Activated CD4-positive, alpha-beta T cell treated with anti-CD3 and anti-CD28 coated beads, Interleukin-2, amount 50 U/mL, for 24 hours (primary cell): ENCODE measurements at places on chromosomes 12 and 14.
A peak's percentile ranks its signal among the peaks of the same experiment; 100 is the strongest.

DNA sequence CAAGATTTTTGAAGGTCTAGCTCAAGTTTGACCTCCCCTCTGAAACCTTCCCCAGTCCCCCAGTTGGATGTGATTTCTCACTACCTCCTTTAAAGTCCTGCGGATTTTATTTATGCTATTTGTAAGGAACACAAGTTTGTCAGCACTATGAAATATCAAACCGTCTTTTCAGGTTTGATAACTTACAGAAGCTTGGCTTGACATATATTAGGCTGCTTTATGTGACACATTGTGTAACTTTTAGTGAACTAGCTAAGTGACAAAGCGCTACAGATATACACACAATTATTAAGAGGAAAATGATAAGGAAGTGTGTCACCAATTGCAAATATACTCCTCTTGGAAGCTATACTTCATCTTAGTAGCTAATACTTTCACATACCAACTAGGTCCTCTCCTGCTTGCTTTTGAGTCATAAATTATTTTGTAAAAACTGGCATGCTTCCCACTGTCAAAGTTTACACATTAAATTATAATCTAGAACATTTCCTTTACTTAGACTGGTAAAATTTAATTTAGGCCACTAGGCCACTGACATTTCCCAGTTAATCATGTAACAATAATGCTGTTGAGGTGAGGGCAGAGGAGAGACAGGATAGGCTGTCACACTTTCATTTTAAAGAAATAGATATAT is 149.5 kb downstream of the TMTC3 start:
- DNase-seq = no peak

GRCh38 chr12:75814851-75815754 is 216.5 kb downstream of the PHLDA1 start:
- DNase-seq = peak; percentile 36

DNA sequence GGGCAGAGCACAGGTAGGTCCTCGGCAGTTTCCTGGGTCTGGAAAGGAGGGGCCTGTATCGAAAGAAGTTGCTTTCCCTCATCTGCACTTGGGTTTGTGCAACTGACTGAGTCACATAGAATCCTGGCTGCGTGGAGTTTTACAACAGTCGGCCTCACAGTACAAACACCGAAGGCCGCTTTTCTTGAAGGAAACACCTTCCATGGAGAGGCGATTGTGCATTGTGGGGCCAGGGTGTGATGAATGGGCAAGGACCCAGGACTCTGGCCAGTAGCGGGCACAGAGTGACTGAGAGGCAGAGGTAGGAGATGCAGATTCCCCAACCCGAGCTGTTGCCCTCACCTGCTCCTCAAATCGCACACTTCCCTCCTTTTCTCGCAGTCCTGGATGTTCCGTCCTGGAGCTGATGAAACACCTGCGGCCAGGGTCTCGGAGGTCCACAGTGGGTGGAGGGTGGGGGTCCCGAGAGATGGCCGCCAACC is 7.7 kb downstream of the CCND2 start:
- no peak for DNase-seq

DNA sequence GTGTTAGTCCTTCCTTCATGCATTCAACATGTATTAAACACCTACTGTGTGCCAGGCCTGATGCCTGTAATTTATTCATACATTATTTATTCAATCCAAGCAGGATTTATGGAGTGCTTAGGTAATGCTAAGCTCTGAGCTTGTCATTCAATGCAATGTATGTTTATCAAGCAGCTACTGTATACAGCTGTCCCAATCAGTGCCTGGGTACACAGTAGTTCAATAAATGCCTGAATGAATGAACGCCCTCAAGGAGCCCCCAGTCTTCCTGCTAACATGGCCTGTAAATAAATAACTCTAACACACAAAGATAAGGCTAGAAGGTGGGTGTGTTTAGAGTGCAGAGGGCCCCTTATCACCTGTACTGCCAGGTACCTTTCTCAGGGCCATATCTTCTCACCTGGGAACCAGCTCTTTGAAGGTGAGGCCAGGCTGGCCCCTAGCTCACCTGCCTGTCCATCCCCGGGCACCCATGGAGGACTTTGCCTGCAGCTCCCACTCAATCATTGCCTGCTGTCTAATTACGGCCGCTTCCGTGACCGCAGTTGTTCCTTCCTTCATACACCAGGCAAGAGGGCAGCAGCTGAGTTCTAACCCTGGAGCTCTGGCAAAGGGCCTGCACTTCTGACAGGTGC is 20.0 kb upstream of the KDM2B start:
- no peak for DNase-seq

- DNase-seq = no peak
Observed at GRCh38 chr12:79322905-79323304, 367.9 kb downstream of the PAWR start.

DNA sequence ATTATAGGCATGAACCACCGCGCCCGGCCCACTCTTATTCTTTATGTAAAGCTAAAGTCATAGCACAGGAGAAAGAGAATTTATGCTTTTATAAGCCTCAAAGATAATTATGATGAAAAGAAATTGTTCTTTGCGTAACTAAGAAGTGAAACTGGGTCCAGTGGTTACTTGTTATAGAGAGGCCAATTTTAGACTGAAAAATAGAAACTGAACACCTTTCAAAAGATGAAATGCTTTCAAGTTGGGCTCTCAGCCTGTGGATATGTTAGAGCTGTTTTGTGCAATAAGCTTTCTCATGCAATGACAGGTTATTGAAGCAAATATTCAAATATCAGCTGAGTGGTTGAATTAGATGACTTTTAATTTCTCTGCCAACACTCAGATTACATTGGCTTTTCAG is 7.9 kb downstream of the TMEM253 start:
- DNase-seq = no peak

DNA sequence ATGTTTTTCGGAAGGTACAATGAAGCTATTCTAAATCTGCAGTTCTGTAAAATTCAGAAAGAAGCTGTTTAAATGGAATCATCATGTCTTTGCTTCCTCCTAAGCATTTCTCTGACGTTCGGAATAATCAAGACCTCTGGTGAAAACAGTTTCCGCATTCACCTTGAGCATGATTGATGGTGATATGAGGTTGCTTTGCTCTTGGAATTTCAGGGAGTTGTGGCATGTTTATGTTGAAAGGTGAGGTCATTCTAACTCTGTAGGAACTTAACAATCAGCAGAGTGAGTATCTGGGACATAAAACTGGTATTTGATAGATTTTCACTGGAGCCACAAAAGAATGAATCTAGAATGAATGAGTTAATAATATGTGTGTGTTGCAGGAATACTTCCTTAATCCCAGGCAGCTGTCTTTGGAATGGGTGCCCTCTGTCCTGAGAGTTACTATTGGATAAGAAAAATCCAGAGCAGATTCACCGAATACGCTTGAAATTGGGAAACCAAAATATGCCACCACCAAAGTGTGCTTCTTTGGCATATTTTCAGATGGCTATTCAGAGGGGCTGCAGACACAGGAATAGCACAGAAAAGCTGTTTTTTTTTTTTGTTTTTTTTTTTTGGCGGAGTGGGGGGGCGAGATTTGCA is 599.1 kb downstream of the CCER1 start:
- no peak for DNase-seq

DNA sequence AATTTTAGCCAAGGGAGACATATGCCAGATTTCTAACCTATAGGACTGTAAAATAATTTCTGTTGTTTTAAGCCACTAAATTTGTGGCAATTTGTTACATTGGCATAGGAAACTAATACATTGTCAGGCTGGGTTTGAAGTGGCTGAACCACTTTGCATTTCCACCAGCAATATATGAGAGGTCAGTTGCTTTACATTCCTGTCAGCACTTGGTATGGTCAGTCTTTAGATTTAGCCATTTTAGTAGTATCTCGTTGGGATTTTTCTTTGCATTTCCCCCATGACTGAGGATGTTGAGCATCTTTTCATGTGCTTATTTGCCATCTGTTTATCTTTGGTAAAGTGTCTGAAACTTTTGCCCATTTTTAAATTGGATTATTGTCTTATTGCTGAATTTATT is 3.9 kb downstream of the PALS1 start:
- no peak for DNase-seq

DNA sequence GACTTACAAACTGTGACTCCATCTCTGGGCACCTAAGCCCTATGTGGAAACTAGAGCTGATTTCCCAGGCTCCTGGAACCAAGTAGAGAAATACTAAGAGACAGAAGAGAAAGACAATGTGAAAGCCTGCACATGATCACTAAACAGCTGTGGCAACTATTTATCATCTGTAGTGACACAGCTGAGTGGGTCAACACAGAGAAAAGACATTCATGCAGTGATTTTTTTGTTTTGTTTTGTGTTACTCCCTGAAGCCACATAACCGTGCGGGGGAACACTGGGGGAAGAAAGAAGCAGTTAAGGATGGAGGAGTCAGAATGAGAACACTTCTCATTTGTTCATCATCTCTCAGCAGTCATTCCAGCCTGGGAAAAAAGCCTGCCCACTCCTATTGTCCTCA is 1.5 kb downstream of the PRR4 start:
- DNase-seq = no peak

DNA sequence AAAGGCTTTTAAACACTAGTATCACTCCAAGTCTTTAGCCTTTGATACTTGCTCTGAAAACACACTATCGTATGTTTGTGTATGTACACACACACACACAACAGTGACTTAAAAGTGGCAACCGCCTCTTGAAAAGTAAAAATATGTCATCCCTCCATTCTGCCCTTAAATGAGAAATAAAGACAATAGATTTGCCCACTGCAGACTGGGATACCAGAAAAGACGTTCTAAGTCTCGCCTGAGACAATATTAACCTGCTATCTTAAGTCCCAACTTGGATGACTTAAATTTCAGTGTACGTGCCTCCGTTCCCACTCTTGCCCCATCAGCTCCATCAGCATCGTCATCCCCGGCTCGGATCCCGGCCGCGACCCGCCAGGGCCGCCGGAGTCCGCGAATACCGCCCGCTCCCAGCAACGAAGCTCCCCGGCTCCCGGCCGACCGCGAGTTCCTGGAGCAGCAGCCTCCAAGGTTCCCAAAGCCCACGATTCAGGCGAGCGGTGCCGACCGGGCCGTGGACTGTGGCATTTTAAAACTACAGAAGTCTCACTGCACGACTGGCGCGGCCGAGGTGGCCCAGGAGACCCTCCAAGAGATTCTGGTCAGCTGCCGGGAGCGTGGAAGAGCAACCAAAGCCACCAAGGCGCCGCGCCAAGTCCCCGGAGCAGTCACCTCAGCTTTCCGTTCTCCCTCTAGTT is 2.8 kb upstream of the ARID2 start:
- peak; percentile 17 for DNase-seq

GRCh38 chr12:18415227-18415626 is 153.9 kb downstream of the PIK3C2G start:
- no peak for DNase-seq

DNA sequence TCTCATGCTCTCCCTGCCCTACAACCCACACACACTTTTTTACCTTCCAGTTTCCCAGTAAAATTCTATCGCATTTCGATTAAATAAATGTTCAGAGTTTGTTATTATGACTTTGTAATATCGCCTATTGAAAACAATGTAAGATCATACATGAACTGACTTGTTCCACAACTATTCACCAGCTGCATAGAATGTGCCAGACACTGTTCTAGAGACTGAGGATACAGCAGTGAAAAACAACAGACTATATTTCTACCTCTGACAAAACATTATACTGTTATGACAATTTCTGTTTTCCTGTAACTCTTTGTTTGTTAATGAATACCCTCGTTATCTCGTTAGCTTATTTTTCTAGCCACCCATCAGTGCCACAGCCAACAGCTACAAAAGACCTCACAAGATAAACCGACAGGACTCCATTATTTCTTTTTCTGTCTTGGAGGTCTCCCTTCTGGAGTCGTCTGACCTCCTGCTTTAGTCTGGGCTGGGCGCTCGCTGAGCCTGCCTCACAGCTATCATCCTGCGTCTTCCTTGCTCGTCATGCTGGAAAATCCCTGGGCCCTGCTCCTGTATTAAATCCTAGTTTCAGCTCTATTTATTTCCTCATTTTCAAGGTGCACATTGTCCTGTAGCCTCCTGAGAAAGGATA is 498.9 kb downstream of the DIO2 start:
- DNase-seq = no peak

- no peak for DNase-seq
Observed at GRCh38 chr12:12315838-12316237, 34.2 kb downstream of the MANSC1 start.

- DNase-seq = no peak
Observed at GRCh38 chr14:75158843-75159614, 17.4 kb downstream of the TMED10 start.

- no peak for DNase-seq
Observed at GRCh38 chr14:54928216-54928615, 25.6 kb upstream of the GCH1 start.
